ENCODE measurements at places on chromosomes 6 and 20. TPM values are rescaled to one million over a fixed set of nuclear protein-coding genes. Genes with fewer than 3 reads are reported as not detected.

DNA sequence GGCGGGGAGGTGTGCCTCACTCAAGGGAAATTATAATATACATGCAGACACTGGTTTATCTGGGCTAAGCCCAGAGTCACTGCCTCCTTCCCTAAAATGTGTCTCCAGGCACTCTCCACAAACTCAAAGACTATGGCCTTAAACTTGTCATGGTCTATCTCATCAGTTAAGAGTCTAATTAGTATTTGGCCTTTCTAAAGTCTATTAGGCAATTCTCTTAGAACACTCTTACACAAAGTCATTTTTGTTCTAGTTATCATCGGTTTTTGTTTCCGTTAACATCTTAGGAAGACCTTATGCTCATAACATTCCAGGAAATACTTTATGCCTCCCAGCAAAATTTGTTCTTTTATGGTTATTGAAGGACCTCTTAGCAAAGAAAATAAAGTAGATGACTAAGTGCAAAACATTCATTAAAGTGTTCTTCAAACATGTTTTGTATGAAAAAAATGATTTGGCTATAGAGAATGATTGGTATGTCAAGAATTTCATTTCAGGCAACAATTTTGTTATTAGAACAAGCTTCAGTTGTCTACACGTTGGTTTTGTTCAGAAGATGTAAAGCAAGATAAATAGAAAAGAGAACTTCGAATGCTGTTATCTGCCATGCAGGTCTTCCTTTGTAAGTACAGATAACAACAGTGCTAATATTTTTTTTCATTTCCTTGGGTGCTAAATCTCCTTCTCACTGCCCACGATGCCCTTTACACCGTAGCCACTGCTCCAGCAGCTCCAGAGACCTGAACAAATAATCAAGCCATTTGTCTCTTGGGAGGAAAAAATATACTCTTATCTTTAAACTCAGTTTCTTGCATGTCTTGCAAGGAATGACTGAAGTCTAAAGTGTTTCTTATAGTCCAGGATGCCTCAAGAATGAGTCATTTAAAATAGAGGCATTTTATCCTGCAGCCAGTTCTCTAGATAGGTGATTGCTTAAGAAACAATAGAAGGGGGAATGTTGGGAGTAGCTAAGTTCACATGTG is 170.4 kb downstream of the HTR1B start:
- H3K4me1 ChIP-seq: no peaks in the 10 kb centered on the region
- no peaks in the 10 kb centered on the region for H3K36me3 ChIP-seq
- no peak for DNase-seq

- no peaks in the 10 kb centered on the region for H3K27me3 ChIP-seq
- H3K4me1 ChIP-seq: no peaks in the 10 kb centered on the region
- H3K27ac ChIP-seq: no peak overlapping the region
- DNase-seq: no peak
- H3K36me3 ChIP-seq: no peaks in the 10 kb centered on the region
- no peak overlapping the region for H3K4me3 ChIP-seq
These were observed 15.8 kb upstream of the ENPP5 start for GRCh38 chr6:46186583-46186982.

Gene OR2H1
- not detected for total RNA-seq

- no peaks in the 10 kb centered on the region for H3K4me1 ChIP-seq
- no peak overlapping the region for H3K27ac ChIP-seq
- no peak overlapping the region for H3K4me3 ChIP-seq
- no peak for DNase-seq
- no peaks in the 10 kb centered on the region for H3K36me3 ChIP-seq
These were observed 40.9 kb upstream of the FAM83D start for GRCh38 chr20:38885357-38885756.

Gene AIG1
- 37.2 TPM for total RNA-seq

Gene DPPA5
- total RNA-seq: not detected

DNA sequence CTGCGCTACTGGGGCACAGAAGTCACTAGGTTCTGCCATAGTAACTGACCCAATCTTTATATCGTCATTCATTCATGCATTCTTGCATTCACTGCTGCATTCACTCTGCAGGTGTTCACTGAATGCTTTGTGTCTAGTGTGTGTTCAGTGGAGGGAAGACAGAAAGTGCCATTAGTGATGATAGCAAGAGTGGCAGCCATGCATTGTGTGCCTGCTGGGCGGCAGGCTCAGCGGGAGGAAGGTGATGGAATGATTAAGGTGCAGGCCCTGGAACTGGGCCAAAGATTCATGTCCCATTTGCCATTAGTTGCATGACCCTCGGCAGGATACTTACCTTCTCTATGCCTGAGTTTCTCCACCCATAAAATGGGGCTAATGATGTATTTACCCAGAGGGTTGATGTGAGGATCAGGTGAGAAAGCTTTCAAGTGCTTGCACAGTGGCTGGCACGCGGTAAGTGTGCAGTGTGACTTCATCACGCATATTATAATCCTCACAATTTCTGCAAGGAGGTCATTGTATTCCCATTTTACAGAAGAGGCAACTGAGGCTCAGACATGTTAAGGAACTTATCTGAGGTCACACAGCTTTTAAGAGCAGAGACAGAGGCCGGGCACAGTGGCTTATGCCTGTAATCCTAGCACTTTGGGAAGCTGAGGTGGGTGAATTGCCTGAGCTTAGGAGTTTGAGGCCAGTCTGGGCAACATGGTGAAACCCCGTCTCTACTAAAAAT is 40.1 kb downstream of the ITPR3 start:
- no peaks in the 10 kb centered on the region for H3K27me3 ChIP-seq
- H3K27ac ChIP-seq: no peak overlapping the region
- no peaks in the 10 kb centered on the region for H3K4me1 ChIP-seq
- no peaks in the 10 kb centered on the region for H3K36me3 ChIP-seq
- no peak overlapping the region for H3K4me3 ChIP-seq

DNA sequence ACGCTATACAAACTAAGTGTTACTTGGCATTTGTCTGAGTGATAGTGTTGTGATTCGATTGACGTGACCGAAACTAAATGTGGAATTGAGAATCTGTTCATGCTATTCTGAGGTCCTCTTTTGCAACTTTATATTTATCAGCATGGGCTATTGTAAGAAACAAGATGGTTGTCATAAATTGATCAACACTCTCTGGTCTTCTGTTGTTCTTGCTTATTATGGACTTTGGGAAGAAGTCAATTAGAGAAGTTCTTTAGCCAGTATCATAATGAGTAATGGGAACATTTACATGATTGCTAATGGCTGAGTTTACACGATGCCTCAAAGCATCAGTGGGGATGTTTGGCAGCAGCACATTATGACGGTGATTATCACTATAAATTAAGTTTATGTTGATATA is 195.0 kb downstream of the CD83 start:
- H3K27me3 ChIP-seq: no peaks in the 10 kb centered on the region
- H3K27ac ChIP-seq: no peak overlapping the region
- DNase-seq: no peak
- no peak overlapping the region for H3K4me3 ChIP-seq
- no peaks in the 10 kb centered on the region for H3K4me1 ChIP-seq

Gene LIN28B
- not detected for total RNA-seq

GRCh38 chr20:47531458-47531857 is 29.8 kb downstream of the NCOA3 start:
- DNase-seq: no peak
- H3K4me1 ChIP-seq: no peaks in the 10 kb centered on the region
- no peak overlapping the region for H3K27ac ChIP-seq
- H3K4me3 ChIP-seq: no peak overlapping the region
- no peaks in the 10 kb centered on the region for H3K27me3 ChIP-seq

DNA sequence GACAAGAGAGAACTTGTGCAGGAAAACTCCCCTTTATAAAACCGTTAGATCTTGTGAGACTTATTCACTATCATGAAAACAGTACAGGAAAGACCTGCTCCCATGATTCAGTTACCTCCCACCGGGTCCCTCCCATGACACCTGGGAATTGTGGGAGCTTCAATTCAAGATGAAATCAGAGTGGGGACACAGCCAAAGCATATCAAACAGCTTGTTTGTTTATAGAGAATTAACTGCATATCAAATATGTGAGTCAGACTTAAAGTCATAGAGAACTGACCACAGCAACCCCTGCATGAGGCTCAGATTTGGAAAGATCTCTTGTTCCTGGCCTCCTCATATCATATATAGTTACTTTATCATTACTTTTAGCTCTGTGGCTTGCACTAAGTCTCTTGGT is 29.1 kb upstream of the HDAC2 start:
- no peaks in the 10 kb centered on the region for H3K36me3 ChIP-seq
- no peak for DNase-seq
- peaks cover 2% of the 10 kb centered on the region for H3K4me1 ChIP-seq
- no peak overlapping the region for H3K4me3 ChIP-seq

- H3K4me1 ChIP-seq: peaks cover 5% of the 10 kb centered on the region
- H3K27me3 ChIP-seq: no peaks in the 10 kb centered on the region
- no peak overlapping the region for H3K27ac ChIP-seq
- DNase-seq: no peak
- no peaks in the 10 kb centered on the region for H3K36me3 ChIP-seq
These were observed 19.4 kb downstream of the FAM50B start for GRCh38 chr6:3868544-3868943.

Gene LY6G5C
- 1.2 TPM for total RNA-seq

- no peaks in the 10 kb centered on the region for H3K36me3 ChIP-seq
- no peak overlapping the region for H3K27ac ChIP-seq
- DNase-seq: peak; percentile 88
These were observed 89.1 kb upstream of the PHACTR3 start for GRCh38 chr20:59515013-59515905.

Gene C20orf204
- 2.8 TPM for total RNA-seq

Gene MCCD1
- not detected for total RNA-seq

- DNase-seq: no peak
- H3K27ac ChIP-seq: no peak overlapping the region
- H3K4me3 ChIP-seq: no peak overlapping the region
- H3K4me1 ChIP-seq: no peaks in the 10 kb centered on the region
- H3K36me3 ChIP-seq: no peaks in the 10 kb centered on the region
These were observed 47.5 kb downstream of the OSTM1 start for GRCh38 chr6:108027056-108027455.

DNA sequence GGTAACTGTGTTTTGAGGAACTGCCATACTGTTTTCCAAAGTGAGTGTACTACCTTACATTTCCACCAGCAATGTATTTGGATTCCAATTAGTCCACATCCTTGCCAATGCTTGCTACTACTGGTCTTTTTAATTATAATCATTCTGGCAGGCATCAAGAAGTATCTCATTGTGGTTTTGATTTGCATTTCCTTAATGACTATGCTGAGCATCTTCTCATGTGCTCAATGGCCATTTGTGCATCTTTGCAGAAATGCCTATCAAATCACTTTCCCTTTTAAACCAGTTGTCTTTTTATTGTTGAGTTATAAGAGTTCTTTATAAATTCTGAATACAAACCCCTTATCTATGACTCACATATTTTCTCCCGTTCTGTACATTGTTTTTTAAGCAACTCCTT is 75.9 kb downstream of the ATG5 start:
- no peaks in the 10 kb centered on the region for H3K36me3 ChIP-seq
- peaks cover 4% of the 10 kb centered on the region for H3K4me1 ChIP-seq
- no peaks in the 10 kb centered on the region for H3K27me3 ChIP-seq
- no peak overlapping the region for H3K4me3 ChIP-seq
- DNase-seq: no peak

GRCh38 chr6:144006736-144007477 is 1.2 kb downstream of the PLAGL1 start:
- DNase-seq: no peak
- H3K4me1 ChIP-seq: no peaks in the 10 kb centered on the region
- H3K27me3 ChIP-seq: no peaks in the 10 kb centered on the region
- H3K27ac ChIP-seq: no peak overlapping the region

DNA sequence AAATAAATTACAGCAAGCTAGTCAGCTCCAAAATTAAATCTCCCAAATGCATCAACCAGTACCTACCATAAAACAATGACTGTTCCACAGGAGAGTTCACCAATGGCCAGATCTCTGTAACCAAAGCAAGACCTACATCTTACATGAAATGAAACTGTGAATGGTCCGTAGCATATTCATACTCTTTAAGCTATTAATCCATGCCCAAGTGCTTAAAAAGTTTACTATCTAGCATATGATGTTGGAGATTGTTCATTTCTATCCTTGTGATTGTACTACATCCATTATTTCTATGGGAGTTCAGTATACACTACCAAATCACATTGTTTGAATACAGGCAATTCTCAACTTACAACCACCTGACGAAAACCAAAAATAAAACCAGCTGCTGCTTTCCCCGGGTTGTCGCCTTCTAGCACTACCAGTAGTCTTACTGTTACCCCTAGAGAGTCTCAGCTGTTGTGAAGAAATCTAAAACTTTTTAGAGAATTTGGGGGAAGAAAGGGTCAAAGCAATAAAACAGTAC is 38.0 kb downstream of the HIVEP2 start:
- H3K4me1 ChIP-seq: no peaks in the 10 kb centered on the region
- no peak overlapping the region for H3K4me3 ChIP-seq
- H3K36me3 ChIP-seq: no peaks in the 10 kb centered on the region

DNA sequence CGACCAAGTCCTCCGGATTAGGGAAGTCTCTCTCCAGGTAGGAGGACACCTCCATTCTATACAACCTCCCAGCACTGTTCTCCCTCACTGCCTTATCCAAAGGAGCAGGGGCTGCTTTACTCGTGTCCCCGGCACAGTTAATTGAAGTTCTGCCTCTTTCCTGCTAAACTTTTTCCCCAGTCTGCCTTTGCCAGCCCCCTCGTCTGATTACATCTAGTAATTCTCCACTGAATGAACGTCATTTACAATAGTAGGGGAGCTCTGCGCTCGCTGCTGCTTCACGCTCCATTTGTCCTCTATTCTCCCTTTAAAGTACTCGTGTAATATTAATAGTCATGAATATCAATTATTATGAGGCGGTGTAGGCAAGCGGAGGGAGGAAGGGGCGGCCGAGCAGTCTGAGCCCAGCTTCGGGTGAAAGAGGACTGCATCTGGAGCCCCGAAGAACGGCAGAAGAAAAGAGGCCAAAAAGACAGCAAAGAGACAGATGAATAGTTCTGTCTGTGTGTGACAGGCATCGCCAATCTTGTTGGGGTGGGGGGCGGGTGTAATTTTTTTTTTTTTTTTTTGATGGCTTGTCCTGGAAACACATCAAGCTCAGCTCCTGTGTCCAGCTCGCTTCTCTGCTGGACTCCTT is 2.9 kb downstream of the TFAP2B start:
- H3K4me1 ChIP-seq: no peaks in the 10 kb centered on the region
- no peaks in the 10 kb centered on the region for H3K36me3 ChIP-seq
- no peak overlapping the region for H3K27ac ChIP-seq
- H3K4me3 ChIP-seq: no peak overlapping the region
- DNase-seq: no peak

DNA sequence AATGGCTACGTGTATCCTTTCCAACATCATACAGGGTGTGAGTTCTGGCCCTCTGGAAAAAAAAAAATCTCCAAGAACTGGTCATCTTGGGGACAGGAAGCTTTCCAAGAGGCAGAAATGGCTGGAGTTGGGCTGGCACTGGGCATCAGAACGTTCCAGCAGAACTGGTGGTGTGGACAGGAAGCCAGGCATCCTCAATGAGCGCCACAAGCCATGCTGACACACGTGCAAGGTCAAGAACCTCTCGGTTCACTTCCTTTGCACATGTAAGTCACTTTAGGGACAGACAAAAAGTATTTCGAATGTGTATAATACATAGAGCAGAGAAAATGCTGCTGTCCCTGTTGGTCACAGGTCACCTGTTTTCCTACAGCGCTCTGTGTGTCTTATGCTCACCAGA is 27.4 kb upstream of the RIN2 start:
- DNase-seq: no peak
- H3K27ac ChIP-seq: no peak overlapping the region
- H3K4me3 ChIP-seq: no peak overlapping the region
- no peaks in the 10 kb centered on the region for H3K36me3 ChIP-seq
- no peaks in the 10 kb centered on the region for H3K27me3 ChIP-seq

- H3K27me3 ChIP-seq: no peaks in the 10 kb centered on the region
- peak overlapping the region; percentile 63 for H3K4me3 ChIP-seq
- no peaks in the 10 kb centered on the region for H3K4me1 ChIP-seq
- no peak for DNase-seq
These were observed 634 bp downstream of the HSF2 start for GRCh38 chr6:122400121-122400450.

Gene RPS10
- total RNA-seq: 876 TPM
